SHP77 treated with DMSO at 0.1 percent for 48 hours (cell line): ENCODE measurements at places on chromosomes 7 and 10.
A peak's percentile ranks its signal among the peaks of the same experiment; 100 is the strongest.

DNA sequence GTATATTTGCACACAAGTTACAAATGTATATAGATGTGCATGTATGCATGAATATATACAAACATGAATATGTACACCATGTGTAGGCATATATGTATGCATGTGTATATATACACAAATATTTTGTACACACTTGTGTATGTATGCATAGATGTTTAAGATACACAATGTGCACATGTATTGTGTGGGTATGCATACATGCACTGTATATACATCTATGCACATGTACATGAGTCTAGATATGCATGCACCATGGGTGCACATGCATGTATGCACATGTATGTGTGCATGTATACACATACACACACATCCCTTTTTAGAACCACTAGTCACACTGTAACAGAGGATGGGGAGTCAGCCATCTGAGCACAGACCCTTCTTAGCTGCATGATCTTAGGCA, 249.4 kb downstream of the COBL start:
- no peak for DNase-seq

- DNase-seq: no peak
Observed at GRCh38 chr10:87861953-87862678, 1.2 kb downstream of the KLLN start.

GRCh38 chr10:123636598-123637325, 29.4 kb upstream of the GPR26 start:
- DNase-seq: no peak

DNA sequence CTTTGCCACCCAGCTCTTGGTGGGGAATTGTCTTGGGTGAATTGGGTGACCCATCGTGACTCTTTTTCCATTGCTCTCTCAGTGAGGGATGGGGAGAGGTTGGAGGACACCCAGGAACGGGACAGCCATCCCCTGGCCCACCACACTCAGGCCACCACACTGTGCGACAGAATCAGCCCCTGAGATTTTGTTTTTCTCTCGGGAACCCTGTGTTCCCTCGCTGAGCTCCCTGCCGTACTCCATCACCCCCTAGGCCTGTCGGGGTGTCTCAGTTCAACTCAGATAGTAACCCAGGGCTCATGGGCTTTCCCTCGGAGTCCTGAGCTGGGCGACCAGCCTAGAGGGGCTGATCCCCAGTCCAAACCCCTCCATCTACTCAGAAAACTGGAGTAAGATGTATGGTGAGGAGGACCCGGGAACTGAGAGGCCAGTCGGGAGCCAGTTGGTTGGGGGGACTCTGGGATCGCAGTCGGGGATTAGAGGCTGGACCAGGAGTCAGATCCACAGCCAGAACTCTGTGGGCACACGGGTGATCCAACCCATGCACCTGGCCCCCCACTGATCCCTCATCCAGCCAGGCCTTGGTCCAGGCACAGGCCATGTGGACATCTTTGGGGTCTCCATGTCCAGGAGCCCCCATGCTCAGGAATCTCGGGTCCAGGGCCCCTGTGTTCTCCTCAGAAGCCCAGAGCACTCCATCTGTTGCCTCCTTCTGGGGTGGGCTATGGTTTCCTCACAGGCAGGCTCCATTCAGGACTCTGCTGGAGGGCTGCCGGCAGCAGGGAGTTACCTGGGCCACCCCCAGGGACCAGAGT, 9.3 kb downstream of the CRYGN start:
- DNase-seq: no peak

GRCh38 chr10:103890194-103890658, 27.8 kb downstream of the STN1 start:
- DNase-seq: no peak

GRCh38 chr10:112262546-112262945, 20.7 kb upstream of the TECTB start:
- DNase-seq: no peak

DNA sequence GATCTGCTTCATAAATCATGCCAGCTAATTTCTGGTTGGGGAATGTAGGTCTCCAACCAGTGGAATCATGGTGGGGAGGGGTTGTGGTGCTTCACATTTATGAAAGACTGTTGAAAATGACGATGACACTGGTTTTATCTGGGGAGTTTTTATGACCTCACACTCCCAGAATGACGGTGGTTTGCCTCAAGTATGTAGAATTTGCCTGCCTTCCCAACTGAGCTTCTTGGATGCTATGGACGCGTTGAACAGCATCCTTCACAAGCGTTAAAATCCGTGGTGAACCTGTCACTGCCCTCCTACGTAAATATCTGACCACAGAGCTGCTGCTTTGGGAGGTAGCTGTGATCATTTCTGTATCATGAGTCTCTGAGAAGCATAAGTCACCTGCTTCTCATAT, 3.3 kb downstream of the INSYN2A start:
- no peak for DNase-seq

DNA sequence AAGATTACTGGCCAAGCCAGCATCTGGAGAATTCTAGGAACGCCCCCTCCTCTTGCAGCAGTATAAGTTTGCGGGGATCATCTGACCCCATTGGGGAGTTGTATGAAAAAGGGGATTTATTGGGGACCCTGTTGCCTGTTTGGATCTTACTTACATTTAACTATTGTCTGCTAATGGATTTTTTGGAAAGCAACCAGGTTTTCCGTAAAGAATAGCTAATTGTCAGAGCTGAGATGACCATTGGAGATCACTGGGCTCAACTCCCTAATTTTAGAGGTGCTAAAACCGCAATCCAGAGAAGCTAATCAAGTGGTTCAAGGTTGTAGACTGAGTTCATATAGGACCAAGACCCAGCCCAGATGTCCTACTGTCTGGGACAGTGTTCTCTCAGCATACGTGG, 38.8 kb downstream of the HTRA1 start:
- DNase-seq: no peak

- DNase-seq: no peak
Observed at GRCh38 chr10:133088956-133089800, 1.5 kb downstream of the ADGRA1 start.

DNA sequence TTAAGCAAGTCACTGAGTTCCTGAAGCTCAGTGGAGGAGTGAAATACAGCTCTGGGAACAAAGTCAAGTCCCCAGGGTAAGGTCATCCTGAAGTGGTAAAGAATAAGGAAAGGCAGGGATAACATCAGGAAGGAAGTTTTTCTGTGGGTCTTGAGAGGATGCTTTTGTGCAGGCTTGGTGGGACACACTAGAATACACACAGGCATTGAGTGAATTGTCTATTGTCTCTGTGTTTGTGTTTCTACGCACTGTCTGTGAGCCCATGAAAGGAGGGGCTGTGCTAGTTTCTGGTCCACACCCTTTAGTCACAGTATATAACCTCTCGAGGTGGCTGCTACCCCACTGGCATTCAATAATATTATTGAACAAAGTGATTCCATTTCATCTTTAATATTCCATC, 95.8 kb upstream of the ABCB5 start:
- DNase-seq: no peak

GRCh38 chr7:11079907-11080306, 106.2 kb downstream of the PHF14 start:
- DNase-seq: no peak

- DNase-seq: no peak
Observed at GRCh38 chr7:596071-596818, 76.6 kb upstream of the PDGFA start.

DNA sequence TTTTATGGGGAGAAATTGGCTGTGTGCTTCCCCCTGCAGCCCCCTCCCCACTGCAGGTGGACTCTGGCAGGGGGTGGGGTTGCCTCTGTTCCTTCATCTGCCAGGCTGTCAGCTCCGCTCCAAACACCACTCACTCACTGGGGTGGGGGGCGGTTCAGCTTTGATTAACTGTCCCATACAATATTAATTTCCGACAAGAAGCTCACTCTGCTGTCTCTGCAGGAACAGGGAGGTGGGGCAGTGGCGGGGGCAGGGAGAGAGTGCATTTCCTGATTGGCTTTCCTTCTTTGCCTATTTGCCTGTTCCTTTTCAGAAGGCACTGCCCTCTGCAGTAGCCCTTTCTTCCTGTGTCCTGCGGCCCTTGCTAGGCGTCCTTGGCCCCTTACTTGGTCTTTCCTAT, 500.8 kb downstream of the PLXNA4 start:
- no peak for DNase-seq

DNA sequence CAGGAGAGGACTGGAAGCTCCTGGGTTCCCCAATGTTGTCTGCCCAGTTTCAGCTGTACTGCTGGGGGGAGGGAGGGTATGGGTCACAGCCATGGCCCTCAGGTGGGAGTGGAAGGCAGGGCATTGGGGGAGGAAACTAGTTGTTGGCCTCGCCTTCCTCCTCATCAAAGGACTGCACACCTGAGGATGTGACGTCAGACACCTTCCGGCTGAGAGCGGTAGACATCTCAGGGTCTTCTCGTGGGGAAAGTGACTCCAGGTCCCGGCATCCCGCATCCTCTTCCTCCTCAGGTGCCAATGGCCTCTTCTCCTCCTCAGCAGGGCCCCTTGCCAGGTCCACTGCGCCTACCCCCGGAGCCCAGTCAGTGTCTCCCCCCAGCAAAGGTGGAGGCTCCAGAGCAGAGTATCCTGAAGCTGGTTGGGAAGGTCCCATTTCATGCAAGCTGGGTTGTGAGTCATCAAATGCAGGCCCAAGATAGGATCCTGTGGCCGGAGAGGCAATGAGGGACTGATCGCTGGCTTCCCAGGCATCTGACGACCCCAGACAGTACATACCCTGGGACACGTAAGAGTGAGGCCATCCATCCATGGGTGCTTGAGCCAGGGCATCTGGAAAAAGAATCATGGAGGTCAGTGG, 6.0 kb downstream of the FAM131B start:
- no peak for DNase-seq

GRCh38 chr10:115909962-115910731, 362.9 kb downstream of the GFRA1 start:
- no peak for DNase-seq

- DNase-seq: no peak
Observed at GRCh38 chr10:107708981-107709380, 544.5 kb upstream of the SORCS1 start.

- no peak for DNase-seq
Observed at GRCh38 chr10:71893920-71894319, 42.9 kb upstream of the PSAP start.

DNA sequence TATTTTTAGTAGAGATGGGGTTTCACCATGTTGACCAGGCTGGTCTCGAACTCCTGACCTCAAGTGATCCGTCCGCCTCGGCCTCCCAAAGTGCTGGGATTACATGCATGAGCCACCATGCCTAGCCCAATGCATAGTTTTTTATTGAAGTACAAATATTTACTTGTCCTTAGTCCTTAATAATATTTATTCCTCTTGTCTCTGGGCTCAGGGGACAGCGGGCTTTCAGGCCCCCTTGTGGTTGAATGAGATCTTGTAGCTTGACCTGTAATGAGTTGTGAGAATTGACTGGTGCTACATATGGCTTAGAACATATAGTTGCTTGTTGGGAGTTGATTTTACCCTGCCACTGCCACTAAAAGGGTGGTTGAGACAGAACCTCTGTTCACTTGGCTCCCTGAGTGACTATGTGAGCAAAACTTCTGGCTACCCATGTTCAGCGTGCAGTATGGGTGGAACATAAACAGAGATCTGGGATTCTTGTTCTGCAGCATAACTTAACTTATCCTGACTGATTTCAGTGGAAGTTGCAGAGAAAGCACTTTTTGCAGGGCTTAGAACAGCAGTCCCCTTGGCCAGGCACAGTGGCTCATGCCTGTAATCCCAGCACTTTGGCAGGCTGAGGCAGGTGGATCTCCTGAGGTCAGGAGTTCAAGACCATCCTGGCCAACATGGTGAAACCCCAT, 14.9 kb downstream of the CCL26 start:
- peak; percentile 7 for DNase-seq

- no peak for DNase-seq
Observed at GRCh38 chr7:152144557-152145245, 119.2 kb downstream of the GALNT11 start.

DNA sequence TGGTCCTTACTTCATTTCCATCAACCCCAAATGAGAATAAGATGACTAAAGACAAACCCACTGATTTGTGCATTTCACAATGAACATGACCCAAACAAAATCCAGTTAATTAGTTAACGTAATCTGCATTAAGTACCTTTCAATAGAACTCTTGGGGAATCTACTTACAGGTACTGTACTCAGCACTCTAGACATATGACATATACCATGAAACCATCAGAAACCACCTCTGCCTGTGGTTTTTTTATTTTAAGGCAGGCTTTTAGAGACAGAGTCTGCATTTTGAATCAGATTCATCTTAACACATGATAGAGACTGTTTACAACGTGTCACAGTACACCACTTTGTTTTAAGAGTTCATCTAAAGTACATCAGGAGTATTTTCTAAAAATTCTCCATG, 168.4 kb downstream of the BTAF1 start:
- no peak for DNase-seq

- no peak for DNase-seq
Observed at GRCh38 chr7:2379161-2379560, 24.2 kb upstream of the CHST12 start.

DNA sequence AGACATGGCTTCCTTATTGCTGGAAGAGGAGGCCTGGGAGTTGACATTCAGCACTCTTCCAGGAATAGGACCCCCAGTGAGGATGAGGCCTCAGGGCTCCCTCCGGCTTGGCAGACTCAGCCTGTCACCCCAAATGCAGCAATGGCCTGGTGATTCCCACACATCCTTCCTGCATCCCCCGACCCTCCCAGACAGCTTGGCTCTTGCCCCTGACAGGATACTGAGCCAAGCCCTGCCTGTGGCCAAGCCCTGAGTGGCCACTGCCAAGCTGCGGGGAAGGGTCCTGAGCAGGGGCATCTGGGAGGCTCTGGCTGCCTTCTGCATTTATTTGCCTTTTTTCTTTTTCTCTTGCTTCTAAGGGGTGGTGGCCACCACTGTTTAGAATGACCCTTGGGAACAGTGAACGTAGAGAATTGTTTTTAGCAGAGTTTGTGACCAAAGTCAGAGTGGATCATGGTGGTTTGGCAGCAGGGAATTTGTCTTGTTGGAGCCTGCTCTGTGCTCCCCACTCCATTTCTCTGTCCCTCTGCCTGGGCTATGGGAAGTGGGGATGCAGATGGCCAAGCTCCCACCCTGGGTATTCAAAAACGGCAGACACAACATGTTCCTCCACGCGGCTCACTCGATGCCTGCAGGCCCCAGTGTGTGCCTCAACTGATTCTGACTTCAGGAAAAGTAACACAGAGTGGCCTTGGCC, 4.3 kb downstream of the PGAM2 start:
- no peak for DNase-seq

DNA sequence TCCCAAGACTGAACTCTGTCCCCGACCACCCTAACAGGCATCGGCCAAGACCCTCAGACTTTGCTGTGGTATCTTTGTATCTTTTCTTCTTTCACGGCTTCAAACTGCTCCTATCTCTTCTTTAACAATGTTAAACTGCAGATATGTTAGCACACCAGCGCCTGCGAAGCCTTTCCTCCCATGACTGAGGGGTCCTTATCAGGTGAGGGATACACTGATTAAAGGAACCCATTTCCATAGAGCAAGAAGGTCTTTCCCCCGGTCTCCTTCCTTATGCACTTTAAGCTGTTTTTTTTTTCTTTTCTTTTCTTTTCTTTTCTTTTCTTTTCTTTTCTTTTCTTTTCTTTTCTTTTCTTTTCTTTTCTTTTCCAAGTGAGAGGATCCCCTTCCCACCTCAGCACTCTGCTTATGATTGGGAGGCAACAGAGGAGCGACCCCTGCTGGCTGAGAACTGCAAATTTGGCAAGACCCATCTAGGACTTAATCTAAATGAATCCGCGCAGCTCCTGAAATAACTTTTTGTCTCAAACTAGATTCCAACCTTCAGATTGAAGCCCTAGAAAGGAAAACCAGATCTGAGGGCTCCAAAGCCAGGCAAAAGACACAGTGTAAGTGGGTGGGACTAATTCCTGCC, 109.9 kb downstream of the ITGB8 start:
- DNase-seq: no peak
